Stimulated activated CD4-positive, alpha-beta T cell treated with anti-CD3 and anti-CD28 coated beads, TNF-alpha, amount 100 ng/mL, for 1 hour (primary cell): ENCODE measurements at places on chromosomes 6 and 20.

GRCh38 chr20:50198180-50198666, 7.6 kb downstream of the CEBPB start:
- no peak for DNase-seq

GRCh38 chr6:47672816-47673215, 25.6 kb upstream of the ADGRF4 start:
- no peak for DNase-seq

- no peak for DNase-seq
Observed at GRCh38 chr6:169445227-169445626, 191.6 kb upstream of the THBS2 start.

DNA sequence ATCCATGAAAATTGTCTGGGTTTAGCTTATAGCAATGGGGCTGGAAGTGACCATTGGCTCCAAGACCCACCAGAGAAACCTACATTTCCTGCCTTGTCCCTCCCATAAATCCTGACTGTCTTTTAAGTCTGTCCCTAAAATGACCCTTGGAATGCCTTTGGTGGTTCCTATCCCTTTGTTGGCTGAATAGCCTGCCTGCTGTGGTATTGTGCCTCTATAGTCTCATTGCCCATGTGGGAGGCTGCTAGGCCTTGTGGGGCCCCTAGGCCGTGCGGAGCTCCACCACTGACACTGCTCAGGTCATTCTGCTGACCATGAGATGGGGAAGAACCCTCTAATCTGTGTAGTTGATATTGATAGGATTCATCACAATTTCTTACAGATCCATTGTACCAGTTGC, 43.3 kb downstream of the SCP2D1 start:
- no peak for DNase-seq

- no peak for DNase-seq
Observed at GRCh38 chr6:167475947-167476346, 151.1 kb downstream of the TTLL2 start.

GRCh38 chr20:50510706-50511542, 741 bp downstream of the PTPN1 start:
- DNase-seq: no peak

GRCh38 chr6:137206577-137206976, 12.6 kb downstream of the IFNGR1 start:
- DNase-seq: no peak
